H9 (cell line): ENCODE measurements at places on chromosomes 5 and 9. TPM values are rescaled to one million over a fixed set of nuclear protein-coding genes. Genes with fewer than 3 reads are reported as not detected.

- no peak overlapping the region for H3K27ac ChIP-seq
- H3K4me3 ChIP-seq = no peak overlapping the region
- no peak for DNase-seq
- H3K4me1 ChIP-seq = no peaks in the 10 kb centered on the region
- H3K27me3 ChIP-seq = no peaks in the 10 kb centered on the region
- H3K36me3 ChIP-seq = no peaks in the 10 kb centered on the region
Measured at GRCh38 chr9:13459071-13459470, 179.6 kb upstream of the MPDZ start.

PKN3 gene
- total RNA-seq = 23.8 and 25.0 TPM in 2 replicates

DNA sequence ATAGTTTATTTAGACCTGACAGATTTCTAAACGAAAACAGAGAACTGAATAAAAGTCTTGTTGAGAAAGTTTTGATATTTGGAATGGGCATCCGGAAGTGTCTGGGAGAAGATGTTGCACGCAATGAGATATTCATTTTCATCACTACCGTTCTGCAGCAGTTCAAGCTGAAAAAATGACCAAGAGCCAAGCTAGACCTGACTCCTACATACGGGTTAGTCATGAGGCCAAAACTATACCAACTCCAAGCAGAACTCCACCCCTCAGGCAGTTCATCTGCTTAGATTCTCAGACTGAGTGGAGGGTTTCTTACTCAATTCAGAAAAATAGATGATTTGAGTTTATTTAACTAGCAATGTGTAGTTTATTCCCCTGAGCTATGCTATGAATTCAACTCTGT lies 95.4 kb upstream of the ANXA1 start:
- DNase-seq = no peak
- H3K27me3 ChIP-seq = no peaks in the 10 kb centered on the region
- H3K27ac ChIP-seq = no peak overlapping the region
- H3K4me1 ChIP-seq = peaks cover 4% of the 10 kb centered on the region

- no peaks in the 10 kb centered on the region for H3K27me3 ChIP-seq
- no peak overlapping the region for H3K27ac ChIP-seq
- no peak overlapping the region for H3K4me3 ChIP-seq
- H3K4me1 ChIP-seq = no peaks in the 10 kb centered on the region
Measured at GRCh38 chr9:86604741-86605140, 250.5 kb upstream of the TUT7 start.

GRCh38 chr9:131179561-131180219 lies 54.3 kb downstream of the NUP214 start:
- H3K27me3 ChIP-seq = no peaks in the 10 kb centered on the region
- H3K4me3 ChIP-seq = no peak overlapping the region
- no peak for DNase-seq
- peaks cover 24% of the 10 kb centered on the region; the same call in 2 of the 3 replicates for H3K36me3 ChIP-seq

CHD1 gene
- 62.7 and 63.5 TPM in 2 replicates for total RNA-seq

FABP6 gene
- 5.2 and 6.2 TPM in 2 replicates for total RNA-seq

- no peaks in the 10 kb centered on the region for H3K36me3 ChIP-seq
- H3K27ac ChIP-seq = no peak overlapping the region
- no peaks in the 10 kb centered on the region for H3K27me3 ChIP-seq
- no peak overlapping the region for H3K4me3 ChIP-seq
Measured at GRCh38 chr5:87183896-87184295, 83.8 kb upstream of the RASA1 start.

- no peak overlapping the region for H3K27ac ChIP-seq
- no peak overlapping the region for H3K4me3 ChIP-seq
- no peaks in the 10 kb centered on the region for H3K27me3 ChIP-seq
- no peak for DNase-seq
- no peaks in the 10 kb centered on the region for H3K4me1 ChIP-seq
Measured at GRCh38 chr5:147417135-147417813, 92.6 kb downstream of the DPYSL3 start.

DNA sequence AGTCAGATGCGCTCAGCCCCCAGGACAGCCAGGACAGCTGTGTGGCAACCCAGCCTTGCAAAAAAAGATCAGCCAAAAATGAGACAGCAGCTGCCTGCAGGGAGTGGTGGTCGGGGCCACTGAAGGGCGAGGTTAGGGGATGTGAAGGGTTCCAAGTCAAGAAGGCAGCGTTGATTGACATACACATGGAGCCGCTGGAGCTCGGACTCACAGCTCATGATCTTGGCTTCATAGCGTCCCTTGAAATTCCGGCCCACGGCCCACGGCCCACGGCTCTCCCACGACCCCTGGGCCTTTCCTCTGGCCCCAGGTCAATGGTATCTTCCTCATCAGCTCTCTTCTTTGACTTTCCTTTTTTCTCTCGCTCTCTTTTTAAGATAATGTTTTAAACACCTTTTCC lies 390.0 kb upstream of the IRX4 start:
- H3K27ac ChIP-seq = no peak overlapping the region
- H3K27me3 ChIP-seq = no peaks in the 10 kb centered on the region
- H3K36me3 ChIP-seq = no peaks in the 10 kb centered on the region
- H3K4me3 ChIP-seq = no peak overlapping the region

DNA sequence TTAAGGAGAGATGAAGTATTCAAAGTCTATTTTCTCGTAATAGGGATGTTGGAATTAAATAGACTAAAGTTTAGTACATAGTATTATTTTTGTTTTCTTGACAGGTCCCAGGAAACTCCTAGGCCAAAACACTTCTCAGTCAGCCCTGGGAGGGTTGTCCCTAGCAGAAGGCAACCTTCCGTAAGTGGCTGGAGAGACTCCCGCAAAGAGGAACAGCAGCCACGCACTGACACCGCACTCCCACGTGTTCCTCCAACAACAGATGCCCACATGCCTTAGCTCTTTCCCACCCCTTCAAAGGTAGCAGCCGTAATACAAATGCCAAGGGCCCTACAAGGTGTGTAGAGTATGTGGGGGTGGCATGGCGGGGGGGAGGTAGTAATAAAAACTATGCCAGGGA lies 28.4 kb downstream of the PCDHGC5 start:
- no peak for DNase-seq
- H3K36me3 ChIP-seq = peaks cover 70% of the 10 kb centered on the region
- no peaks in the 10 kb centered on the region; the same call in 1 of the 2 replicates for H3K4me1 ChIP-seq
- H3K27ac ChIP-seq = no peak overlapping the region

ADAMTS2 gene
- total RNA-seq = 5.4 and 5.9 TPM in 2 replicates

MEGF10 gene
- 36.5 and 38.5 TPM in 2 replicates for total RNA-seq

- H3K27me3 ChIP-seq = no peaks in the 10 kb centered on the region
- no peaks in the 10 kb centered on the region for H3K36me3 ChIP-seq
- no peak for DNase-seq
Measured at GRCh38 chr5:89292487-89292886, 409.5 kb upstream of the MEF2C start.

HRCT1 gene
- not detected in 2 replicates for total RNA-seq

TMEM203 gene
- 34.1 and 35.5 TPM in 2 replicates for total RNA-seq

GRCh38 chr5:16916262-16916878 lies 19.7 kb downstream of the MYO10 start:
- no peaks in the 10 kb centered on the region for H3K4me1 ChIP-seq
- H3K27ac ChIP-seq = no peak overlapping the region
- no peaks in the 10 kb centered on the region for H3K27me3 ChIP-seq

DNA sequence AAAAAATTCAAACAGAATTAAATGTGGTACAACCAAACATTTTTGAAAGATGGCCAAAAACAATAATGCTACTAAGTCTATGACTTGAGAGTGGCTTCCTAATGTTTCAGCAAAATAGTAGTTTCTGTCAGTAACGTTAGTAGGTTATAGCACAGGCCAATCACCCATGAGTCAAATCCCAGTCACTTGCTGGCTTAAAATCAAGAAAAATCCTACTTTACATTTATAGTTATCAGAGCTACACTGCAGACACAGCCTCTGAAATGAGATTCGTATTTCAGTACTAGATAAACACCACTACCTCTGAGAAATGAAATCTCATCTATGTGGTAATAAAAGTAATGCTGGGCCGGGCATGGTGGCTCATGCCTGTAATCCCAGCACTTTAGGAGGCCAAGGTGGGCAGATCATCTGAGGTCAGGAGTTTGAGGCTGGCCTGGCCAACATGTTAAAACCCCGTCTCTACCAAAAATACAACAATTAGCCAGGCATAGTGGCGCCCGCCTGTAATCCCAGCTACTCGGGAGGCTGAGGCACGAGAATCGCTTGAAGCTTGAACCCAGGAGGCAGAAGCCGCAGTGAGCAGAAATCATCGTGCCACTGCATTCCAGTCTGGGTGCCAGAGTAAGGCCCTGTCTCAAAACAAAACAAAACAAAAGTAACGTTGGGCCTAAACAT lies 6.1 kb downstream of the ZDHHC21 start:
- no peak overlapping the region for H3K4me3 ChIP-seq
- H3K27ac ChIP-seq = no peak overlapping the region
- peaks cover 39% of the 10 kb centered on the region for H3K36me3 ChIP-seq
- no peak for DNase-seq

DNA sequence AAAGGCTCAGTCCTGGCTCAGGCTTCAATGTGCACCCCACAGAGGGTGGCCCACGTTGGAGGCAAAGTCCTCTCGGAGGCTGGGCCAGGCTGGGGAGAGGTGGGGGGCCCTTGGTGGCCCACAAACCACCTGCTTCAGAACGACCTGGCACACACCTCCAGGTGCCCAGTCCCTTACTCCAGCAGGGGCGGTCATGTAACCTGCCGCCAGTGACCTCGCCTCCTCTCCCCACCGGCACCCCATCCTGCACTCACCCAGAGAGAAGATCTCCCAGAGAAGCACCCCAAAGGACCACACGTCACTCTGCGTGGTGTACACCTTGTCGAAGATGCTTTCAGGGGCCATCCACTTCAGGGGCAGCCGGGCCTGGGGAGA lies 22.5 kb upstream of the SCGB3A1 start:
- H3K27me3 ChIP-seq = peaks cover 3% of the 10 kb centered on the region; the same call in 1 of the 2 replicates
- peaks cover 5% of the 10 kb centered on the region; the same call in 1 of the 2 replicates for H3K36me3 ChIP-seq
- H3K4me3 ChIP-seq = no peak overlapping the region

GRCh38 chr5:51889703-51890102 lies 506.5 kb downstream of the ISL1 start:
- H3K4me3 ChIP-seq = no peak overlapping the region
- H3K4me1 ChIP-seq = no peaks in the 10 kb centered on the region
- H3K36me3 ChIP-seq = no peaks in the 10 kb centered on the region
- DNase-seq = no peak

DNA sequence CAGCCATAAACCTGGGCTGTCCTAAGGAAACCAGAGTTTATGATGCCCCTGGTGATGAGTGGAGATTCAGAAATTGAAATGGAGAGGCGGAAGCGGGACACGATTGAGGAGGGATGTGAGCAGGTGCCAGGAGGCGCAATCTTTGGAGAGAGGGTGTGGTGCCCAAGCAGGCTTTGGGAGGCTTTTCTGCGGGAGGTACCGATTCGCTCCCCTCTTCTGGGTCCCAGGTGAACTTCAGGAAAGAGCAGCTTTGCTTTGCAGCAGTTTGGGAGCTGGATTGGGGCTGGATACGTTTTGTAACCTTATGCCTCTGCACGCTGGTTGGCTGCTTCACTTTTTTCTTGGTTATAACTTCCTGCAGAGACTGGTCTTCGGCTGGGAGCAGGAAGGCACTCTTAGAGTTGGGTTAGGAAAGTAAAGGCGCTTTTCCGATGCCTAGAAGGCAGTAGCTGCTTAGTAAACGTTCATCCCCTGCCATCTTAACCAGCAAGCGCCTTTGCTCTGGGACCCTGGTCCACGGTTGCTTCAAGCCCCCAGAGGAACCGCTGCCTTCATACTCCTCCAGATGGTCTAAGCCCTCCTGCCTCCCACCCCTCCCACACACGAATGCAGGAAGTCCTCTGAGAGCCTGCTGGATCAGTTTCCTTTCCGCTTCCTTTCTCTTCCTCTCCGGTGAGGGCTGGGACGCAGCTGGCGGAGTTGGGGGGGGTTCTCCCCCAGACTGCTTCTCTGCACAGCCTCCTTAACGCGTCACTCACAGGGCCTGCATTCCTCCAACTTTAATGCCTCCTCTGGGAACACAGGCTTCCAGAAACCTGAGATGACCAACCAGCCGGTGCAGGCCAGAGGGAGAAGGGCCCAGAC lies 15.2 kb upstream of the NEK6 start:
- H3K36me3 ChIP-seq = no peaks in the 10 kb centered on the region
- peak overlapping the region; percentile 57; the same call in 1 of the 3 replicates for H3K4me3 ChIP-seq
- H3K27ac ChIP-seq = no peak overlapping the region
- no peaks in the 10 kb centered on the region; the same call in 1 of the 2 replicates for H3K4me1 ChIP-seq
- no peaks in the 10 kb centered on the region for H3K27me3 ChIP-seq

- no peaks in the 10 kb centered on the region for H3K36me3 ChIP-seq
- H3K27me3 ChIP-seq = no peaks in the 10 kb centered on the region
- H3K4me3 ChIP-seq = no peak overlapping the region
- DNase-seq = no peak
Measured at GRCh38 chr5:38575476-38575875, 19.0 kb upstream of the LIFR start.

IFNK gene
- total RNA-seq = not detected in 2 replicates

TUSC1 gene
- not detected in 2 replicates for total RNA-seq

DNA sequence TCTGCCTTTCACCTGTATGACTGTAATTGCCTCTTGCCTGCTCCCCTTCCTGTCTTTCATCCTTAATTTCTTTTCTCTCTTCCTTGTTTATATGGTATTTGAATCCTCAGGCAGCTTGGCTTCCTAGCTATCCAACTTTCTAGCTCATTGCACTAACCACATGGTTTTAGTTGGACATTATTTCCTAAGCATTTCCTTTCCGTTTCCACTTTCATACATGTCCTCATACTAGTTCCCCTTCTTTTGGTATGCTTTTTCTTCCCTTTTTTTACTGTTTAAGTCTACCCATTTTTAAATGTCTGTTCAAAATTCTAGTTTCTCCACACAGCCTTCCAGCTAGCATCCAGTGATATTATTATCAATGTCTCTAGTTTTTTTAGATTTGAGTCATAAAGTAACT lies 6.6 kb downstream of the CWC27 start:
- no peak for DNase-seq
- H3K36me3 ChIP-seq = peaks cover 13% of the 10 kb centered on the region
- no peak overlapping the region for H3K27ac ChIP-seq
- H3K4me1 ChIP-seq = no peaks in the 10 kb centered on the region

CORO2A gene
- 15.5 and 15.8 TPM in 2 replicates for total RNA-seq

DNA sequence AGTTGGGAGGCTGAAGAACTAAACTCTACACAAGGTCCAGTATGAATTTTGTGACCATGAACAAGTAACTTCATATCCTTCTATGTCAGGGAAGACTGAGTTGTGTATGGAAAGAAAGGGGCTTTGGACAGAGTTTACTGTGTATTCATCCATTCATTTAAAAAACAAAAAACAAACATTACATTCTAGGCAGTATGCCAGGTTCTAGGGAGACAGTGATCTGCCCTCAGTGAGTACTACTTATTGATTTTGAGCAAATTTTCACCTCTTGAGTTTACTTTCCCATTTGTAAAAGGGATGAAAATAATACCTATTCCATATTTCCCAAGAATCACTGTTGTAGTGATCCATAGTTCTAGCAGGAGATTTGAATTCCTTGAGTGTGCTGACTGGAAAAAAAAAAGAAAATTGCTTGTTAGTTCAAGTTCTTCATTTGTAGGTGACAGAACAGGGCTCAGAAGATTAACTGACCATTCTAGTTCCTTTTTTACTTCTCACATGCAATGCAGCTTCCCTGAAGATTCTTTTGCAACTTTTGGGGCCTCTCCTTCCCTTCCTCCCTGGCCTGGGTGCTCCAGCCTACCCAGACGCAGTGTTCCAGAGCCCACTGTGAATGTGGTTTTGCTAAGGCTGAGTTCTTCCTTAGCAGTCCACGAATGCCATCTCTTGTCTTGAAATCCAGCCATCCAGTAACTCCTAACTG lies 2.6 kb upstream of the GAPVD1 start:
- H3K27ac ChIP-seq = no peak overlapping the region
- H3K4me3 ChIP-seq = no peak overlapping the region
- no peaks in the 10 kb centered on the region for H3K4me1 ChIP-seq
- H3K36me3 ChIP-seq = no peaks in the 10 kb centered on the region; the same call in 2 of the 3 replicates
- no peaks in the 10 kb centered on the region for H3K27me3 ChIP-seq
- no peak for DNase-seq

DDX4 gene
- total RNA-seq = not detected in 2 replicates

- H3K27ac ChIP-seq = no peak overlapping the region
- H3K36me3 ChIP-seq = peaks cover 4% of the 10 kb centered on the region; the same call in 1 of the 2 replicates
- DNase-seq = no peak
- H3K27me3 ChIP-seq = no peaks in the 10 kb centered on the region
- peaks cover 2% of the 10 kb centered on the region for H3K4me1 ChIP-seq
- H3K4me3 ChIP-seq = no peak overlapping the region
Measured at GRCh38 chr9:115198001-115198400, 80.0 kb upstream of the TNC start.
